NCI-H1092 (cell line): ENCODE measurements at places on chromosomes 12 and 14.

DNA sequence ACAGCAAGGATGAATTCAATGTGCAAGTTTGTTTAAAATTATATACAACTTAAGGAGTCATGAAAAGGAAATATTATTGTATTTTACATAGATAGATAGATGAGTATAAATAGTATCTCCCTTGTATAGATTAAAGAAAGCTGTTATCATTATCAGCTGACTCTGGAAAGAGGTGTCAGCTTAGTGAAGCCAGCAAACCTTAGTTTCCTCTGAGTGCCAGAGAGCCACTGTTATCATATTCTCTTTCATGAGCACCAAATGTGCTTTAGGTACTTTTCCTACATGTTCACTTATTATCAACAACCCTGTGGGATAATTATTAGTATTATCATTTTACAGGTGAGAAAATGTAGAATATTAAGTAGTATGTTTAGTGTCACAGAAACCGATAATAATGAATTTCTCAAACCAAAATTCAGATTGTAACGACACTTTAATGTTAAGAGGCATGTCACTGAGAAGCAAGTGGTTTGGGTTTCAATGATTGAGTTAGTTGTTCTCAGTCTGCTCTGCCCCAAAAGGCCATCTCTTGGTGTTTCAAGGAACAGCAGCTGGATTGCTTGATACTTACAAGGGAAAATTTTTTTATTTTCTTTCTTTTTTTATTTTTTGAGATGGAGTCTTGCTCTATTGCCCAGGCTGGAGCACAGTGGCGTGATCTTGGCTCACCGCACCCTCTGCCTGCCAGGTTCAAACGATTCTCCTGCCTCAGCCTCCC, 53.7 kb downstream of the PLEKHA5 start:
- DNase-seq = no peak

- DNase-seq = no peak
Measured at GRCh38 chr14:54774824-54775223, 127.8 kb downstream of the GCH1 start.

GRCh38 chr14:52044791-52045522, 23.9 kb downstream of the NID2 start:
- DNase-seq = no peak

DNA sequence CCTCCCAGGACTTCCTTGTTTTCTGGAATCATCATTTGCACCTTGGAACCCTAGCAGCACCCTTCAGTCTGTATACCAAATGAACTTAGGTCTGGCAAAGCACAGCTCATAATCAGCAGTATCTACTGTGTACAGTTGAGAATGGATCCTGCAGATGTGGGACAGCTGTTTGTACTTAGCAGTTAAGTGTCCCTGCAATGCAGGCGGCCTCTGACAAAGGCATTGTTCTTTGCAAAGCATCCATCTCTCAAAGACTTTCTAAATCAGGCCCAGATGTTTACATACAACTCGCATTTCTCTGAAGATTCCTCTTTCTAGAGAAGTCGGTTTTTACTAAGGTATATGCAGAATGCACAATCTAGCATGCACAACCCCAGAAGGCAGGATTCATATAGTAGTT, 170.5 kb upstream of the RBM19 start:
- no peak for DNase-seq

DNA sequence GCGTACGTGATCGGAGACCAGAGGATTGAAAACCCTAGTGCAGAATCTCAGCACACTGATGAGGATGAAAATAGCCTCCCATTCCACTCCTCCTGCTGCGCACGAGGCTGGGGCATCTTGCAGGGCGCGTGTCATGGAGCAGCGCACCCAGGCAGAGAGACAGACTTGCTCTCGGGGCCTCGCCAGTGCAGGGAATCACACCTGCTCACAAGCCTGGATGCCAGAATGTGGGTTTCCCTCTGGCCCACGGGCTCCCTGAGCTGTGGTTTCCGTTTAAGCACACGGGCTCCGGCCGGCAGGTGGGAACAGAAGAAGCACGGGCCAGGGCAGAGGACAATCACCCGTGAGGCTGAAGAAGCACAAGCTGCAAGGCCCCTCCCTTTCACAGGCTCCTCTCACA, 2.0 kb downstream of the FGF6 start:
- no peak for DNase-seq
